Left hindlimb (tissue), 1 donor: ENCODE measurements at places on chromosomes 2 and 18.

DNA sequence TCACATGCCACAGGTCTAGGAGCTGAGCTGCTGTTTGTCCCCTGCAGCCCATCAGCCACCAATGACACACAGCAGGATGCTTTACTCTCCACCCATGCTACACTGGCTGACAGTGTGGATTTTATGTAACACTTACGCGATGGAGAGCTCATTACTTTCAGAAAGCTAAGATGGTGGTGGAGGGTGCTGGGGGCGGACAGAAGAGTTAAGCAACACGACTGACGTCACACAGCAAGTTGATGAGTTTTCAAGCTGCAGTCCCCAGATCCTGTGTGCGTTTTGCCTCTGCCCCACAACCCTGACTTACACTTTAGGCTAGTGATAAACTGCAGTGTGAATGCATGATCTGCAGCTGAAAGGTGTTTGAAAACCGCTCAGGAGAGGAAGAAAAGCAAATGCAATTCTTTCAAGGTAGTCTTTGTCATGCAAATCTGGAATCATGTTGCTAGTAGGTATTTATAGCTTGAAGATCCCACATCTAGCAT is 42.4 kb downstream of the MRPS5 start:
- DNase-seq: no peak

GRCh38 chr2:207881902-207882301 is 112.2 kb upstream of the FZD5 start:
- DNase-seq: no peak

DNA sequence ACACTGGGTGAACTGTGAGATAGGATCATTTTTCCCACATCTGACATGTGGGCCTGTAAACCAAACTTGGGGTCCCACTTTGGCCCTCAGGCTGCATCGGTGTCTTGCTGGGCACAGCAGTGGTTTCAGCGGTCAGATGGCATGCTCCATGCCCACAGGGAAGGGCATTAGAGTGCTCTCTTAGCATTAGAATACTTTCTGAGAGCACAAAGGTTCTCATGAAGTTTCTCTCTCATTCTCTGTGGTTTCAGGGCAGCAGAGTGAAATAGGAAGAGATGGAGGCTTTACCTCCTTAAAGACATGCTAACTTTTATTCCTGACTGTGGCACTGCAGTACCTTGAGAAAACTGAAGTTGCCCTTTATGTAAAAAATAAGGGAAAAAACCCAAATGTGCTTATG is 36.6 kb upstream of the GATA6 start:
- no peak for DNase-seq

DNA sequence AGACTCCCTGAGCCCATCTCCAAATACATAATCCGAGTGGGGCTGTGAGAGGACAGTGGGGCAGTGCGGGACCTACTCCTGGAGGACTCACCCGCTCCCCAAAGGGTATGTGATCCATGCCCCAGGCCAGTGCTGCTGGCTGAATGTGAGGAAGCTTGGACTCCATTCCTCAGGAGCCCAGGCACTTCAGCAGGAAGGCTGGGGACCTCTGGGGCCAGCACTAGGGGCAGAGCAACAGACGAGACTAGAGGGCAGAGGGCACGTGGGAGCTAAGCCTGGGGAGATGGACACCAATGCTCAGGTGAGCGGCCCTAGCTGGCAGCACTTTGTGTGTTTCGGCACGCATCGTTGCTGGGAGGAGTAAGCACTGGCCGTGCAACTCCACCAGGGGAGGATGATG is 84.9 kb downstream of the MALT1 start:
- DNase-seq: no peak

GRCh38 chr2:99974275-99974674 is 168.1 kb downstream of the AFF3 start:
- DNase-seq: no peak

DNA sequence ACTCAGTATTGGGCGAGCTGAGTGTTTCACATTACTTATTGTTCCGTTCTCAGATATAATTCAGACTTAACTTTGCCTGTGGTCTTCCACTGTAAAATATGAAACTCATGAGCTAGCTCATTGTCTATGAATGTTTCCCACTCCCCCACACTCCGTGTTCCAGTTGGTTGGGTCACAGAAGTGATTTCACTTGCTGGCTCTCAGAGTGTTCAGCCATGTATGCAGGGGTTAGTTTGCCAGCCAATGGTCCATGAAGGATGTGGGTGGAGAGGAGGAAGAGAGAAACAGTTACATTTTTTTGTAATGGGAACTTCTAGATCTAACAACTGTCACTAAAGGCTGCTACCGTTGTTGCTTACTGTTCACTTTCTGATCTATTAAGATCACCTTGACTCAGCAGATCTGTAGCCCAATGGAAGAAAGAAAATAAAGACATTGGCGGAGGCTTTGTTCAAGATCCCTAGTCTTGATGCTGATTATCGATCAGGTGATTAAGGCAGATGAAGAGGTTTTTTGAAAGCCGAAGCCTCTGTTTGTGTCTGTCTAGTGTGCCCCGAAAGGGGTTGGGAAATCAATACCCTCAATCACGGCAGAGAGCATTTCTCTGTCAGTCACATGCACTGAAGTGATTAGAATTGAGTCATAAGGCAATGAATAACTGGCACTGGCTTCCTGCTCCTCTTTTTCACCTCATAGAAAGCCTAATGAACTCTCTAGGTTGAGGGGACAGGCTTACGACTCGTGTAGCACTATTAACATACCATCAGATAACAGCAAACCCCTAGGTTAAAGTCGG is 279.7 kb upstream of the FIGN start:
- DNase-seq: no peak

GRCh38 chr18:59052965-59053820 is 86.5 kb upstream of the SEC11C start:
- no peak for DNase-seq

DNA sequence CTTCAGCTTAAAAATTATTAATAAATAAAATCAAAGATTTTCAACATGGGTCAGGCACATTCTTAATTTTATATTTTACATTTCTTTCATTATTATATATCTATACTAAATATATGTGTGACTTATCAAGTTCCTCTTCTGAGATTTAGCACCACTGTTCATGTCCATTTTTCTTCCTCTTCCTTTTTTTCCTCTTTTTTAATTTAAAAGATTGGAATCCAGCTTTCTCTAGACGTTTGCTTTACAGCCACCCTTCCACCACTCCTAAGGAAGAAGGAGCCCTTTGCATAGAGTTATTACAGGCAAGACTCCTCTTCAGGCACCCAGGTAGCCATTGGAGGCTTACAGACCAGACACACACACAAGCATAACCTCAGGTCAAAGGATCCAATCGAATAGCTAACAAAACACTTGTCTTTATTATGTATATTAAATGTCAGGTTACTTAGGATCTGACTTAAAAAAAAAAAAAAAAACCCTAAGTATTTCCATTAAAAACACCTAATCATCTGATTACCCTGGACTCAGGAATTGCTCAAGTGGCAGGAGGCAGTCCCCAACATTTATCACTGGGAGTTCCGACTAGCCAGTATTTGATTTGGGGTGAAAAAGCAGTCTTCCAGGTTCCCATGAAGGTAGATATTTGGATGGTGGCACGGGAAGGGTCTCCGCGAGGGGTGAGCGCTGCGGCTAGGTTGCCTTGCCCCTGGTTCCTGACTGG is 2.4 kb upstream of the ZEB2 start:
- DNase-seq: no peak

- peak; percentile 79 for DNase-seq
These were observed 211.9 kb downstream of the AGPS start for GRCh38 chr2:177604271-177605065.
